ENCODE measurements at places on chromosomes 1 and 21.

GRCh38 chr1:203464226-203464625, 11.4 kb upstream of the PRELP start:
- no peak for DNase-seq

DNA sequence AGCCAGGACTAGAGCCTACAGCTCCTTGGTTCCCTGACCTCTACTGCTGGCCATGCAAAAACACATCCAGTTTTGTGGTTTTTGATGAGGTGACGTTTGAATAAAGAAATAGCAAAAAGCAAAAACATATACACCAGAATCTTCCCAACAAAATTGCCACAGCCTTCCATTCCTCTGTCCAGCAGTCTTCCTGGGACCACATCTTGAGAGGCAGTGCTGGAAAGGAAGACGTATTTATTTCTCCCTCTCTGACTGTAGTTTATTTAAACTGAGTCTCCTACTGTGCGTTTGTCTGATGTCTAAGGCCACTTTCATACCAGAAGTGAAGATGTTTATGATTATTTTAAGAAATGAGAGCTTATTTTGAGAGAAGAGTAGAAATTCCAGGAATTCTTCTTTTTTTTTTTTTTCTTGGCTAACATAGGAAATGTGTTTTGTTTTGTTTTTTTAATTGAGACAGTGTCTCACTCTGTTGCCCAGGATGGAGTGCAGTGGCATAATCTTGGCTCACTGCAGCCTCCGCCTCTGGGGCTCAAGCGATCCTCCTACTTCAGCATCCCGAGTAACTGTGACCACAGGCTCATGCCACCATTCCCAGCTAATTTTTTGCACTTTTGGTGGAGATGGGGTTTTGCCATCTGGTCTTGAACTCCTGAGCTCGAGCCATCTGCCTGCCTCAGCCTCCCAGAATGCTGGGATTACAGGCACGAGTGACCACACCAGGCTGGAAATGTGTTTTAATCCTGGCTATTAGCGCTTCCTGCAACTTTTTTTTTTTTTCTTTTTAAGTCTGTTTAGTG, 118.5 kb downstream of the ITSN1 start:
- no peak for DNase-seq

DNA sequence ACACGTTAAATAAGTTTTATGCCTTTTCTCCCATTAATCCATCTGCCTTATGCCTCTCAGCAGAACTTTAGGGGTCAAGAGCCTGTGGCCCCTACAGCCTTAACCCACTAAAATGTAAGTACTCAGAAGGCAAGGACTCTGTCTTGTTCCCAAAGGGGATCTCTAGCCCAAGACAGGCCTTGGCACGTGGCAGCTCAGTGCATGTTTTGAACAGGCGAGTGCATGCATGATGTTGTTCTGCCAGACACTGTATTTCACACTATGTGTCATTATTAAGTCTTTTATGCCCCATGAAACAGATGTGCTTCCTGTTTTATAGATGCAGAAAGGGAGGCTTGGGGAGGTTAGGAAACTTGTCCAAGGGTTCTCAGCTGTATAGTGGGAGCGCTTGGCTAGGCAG, 102.8 kb downstream of the ETS2 start:
- DNase-seq: no peak

DNA sequence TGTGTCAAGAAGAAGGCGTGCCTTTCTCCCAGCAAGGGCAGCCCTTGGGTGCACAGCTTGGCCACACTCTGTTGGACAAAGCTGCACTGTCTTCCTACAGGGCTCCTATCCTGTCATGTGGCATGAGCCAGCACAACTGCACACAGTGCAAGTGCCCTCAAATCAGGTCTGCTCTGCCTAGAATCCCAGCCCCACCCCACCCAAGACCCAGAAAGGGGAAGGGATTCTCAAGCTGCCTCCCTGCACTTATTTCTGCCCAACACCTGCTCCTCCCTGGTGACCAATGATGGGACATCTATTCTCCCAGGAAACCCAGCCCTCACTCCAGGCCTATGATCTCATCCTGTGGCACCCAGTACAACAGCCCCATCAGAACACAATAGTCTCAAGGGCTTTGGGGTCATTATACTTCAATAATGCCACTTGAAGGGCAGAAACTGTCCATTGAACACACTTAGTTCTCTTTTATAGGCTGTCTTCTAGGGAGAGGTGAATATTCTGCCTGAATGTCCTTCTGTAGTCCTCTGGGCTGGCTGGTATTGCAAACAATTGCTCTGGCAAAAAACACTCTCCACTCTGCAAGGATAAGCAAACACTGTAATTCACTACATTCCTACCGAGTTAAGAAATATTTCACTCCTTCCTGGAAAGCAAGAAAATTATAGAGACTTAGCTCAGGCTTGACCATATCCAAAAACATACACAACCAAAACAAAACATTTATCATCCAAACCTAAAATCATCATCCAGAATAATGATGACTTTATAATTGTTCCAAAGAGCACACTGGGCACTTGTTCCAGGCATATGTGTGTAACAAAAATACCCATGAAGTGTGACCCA, 43.1 kb upstream of the IGSF3 start:
- no peak for DNase-seq

- DNase-seq: no peak
These were observed 18.0 kb upstream of the SOD1 start for GRCh38 chr21:31641416-31641922.

- DNase-seq: no peak
These were observed 59.4 kb downstream of the DIPK1A start for GRCh38 chr1:92901699-92902405.

- DNase-seq: no peak
These were observed 21.1 kb downstream of the PYHIN1 start for GRCh38 chr1:158952416-158952815.

GRCh38 chr1:111399792-111400610, 27.5 kb downstream of the OVGP1 start:
- DNase-seq: peak; percentile 35

DNA sequence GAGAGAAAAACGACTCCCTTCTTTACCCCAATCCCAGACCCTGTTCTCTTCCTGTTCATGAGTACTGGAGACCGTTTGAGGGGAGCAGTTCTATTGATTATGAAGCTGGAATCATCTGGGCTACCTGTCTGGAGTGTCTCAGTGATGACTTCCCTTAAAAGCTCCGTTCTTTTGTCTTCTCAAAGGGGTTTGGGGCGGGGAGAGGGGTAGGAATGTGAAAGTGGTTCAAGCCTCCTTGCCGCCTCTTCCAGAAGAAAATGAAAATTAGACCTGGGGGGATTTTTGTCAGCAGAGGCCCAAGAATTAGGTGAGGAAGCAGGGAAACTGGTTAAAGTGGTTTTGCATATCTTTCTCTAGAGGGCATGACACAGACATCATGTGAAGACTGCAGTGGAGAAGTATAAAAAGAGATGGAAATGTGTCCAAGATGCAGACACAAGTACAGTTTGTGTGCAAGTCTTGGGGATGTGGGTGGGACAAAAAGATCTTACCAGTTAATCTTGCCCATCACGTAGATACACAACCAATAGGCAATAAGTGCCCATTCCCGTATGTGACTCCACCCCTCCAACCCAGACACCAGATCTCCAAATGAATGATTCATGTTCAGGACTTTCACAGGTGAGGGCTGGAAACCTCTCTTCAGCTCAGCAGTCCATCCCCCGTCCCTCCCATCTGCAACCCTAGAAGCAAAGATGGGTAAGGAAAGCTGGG, 470 bp upstream of the MTMR11 start:
- no peak for DNase-seq

All from SK-N-SH (cell line).